ENCODE measurements at places on chromosomes 2 and 18. TPM values are rescaled to one million over a fixed set of nuclear protein-coding genes. Genes with fewer than 3 reads are reported as not detected.

The TANC1 gene
- total RNA-seq: 8.5 TPM

The CFAP65 gene
- 0.23 TPM for total RNA-seq

The PLCL1 gene
- 0.12 TPM for total RNA-seq

The ITGA6 gene
- total RNA-seq: 124 TPM

The CHCHD5 gene
- total RNA-seq: 18.7 TPM

The UGT1A5 gene
- total RNA-seq: not detected

DNA sequence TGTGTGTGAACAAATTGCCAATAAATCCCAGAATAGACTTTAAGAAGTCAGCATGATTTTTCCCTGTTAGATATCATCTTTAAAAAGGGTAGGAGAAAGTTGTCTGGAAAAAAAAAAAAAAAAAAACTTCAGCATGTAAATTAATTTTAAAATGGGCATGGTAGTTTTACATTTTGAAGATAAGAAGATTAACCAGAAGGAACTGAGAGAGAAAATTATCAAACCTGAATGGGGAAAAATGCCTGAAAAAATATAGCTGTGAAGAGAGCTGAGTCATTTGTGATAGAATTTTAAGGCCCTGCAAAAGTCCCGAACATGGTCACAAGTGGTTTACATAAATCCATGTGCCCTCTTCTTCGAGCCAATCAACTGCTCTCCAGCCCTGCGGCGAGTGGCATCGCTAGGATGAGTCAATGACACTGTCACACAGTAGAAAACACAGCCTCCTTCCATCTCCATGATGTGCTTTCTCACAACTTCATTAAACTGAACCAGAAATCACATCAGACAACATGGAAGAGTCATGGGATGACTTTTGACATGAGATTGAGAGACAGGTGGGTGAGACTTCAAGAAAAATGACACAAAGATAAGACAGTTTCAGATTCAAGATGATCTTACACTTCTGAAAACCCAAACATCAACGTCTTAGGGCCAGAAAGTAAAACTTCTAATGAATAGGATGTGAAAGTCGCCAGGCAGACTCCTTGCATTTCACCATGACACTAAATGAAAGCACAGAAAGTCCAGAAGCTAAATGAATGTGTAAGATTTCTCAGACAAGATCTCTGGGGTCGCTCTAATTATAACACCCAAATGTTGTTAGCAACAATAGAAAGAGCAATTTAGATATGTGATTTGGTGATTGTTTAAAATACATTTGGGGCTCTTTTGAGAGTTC, 273.0 kb upstream of the ID2 start:
- DNase-seq: no peak

GRCh38 chr18:64851726-64852125, 702.8 kb upstream of the LINC00305 start:
- DNase-seq: no peak

- DNase-seq: peak; percentile 25
Observed at GRCh38 chr2:192604295-192604694, 409.6 kb upstream of the TMEFF2 start.

DNA sequence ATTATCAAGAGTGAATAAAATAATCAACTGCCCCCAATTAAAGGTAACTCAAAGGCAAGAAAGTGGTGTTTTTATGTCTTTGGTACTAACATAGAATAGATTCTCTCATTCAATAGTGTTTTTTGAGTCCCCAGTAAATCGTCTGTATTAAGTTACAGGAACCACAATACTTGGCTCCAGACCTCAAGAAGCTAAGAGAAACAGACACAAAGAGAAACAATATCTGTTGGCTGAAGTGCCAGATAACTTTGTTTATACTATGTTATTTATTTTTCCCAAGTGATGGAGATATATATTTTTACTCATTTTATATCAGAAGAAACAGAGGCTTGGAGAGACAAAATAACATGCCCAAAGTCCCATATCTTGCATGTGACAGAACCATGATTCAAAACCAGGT, 201.7 kb upstream of the HNRNPA3 start:
- DNase-seq: no peak

DNA sequence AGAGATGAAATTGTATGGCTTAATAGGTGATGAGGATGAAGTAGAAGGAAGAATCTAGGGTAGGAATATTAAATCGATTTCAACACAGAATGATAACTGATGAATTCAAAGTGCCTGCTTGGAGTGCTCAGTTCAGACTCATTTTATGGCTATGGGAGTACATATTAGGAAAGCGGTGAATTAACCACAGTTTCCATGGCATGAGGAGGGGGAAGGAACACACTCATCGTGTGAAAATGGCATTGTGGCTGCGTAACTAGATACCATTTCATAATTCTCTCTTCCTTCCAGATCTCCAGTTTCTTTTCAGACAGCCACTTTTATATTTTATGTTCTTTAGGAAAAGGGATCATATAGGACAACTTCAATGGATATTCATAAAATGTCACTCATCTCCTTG, 232.3 kb upstream of the KCNJ3 start:
- no peak for DNase-seq

- DNase-seq: no peak
Observed at GRCh38 chr18:22391407-22392345, 26.0 kb downstream of the CTAGE1 start.

DNA sequence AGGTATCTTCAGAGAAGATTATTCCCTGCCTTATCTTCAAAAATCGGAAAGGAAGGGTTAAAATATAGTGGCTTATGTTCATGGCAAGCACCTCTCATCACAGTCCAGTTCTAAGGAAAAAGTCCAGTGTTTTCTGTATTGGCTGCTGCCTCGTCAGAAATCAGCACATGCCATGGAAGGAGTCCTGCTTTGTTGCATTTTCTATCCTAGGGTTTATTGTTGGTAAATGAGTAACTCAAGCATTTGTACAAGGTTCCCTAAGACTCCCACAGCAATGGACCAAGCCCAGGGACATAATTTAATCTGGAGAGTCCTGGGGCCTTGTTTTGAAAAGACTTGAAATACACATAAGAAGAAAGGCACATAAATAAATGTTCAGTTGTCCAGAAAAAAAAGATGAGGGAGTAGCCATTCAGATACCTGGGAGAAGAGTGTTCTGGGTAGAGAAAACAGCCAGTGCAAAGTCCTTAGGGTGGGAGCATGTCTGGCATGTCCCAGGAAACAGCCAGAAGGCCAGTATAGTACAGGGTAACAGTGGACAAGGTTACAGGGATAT, 26.4 kb downstream of the NBEAL1 start:
- DNase-seq: no peak

GRCh38 chr2:188819011-188819410, 155.2 kb upstream of the COL3A1 start:
- DNase-seq: no peak

DNA sequence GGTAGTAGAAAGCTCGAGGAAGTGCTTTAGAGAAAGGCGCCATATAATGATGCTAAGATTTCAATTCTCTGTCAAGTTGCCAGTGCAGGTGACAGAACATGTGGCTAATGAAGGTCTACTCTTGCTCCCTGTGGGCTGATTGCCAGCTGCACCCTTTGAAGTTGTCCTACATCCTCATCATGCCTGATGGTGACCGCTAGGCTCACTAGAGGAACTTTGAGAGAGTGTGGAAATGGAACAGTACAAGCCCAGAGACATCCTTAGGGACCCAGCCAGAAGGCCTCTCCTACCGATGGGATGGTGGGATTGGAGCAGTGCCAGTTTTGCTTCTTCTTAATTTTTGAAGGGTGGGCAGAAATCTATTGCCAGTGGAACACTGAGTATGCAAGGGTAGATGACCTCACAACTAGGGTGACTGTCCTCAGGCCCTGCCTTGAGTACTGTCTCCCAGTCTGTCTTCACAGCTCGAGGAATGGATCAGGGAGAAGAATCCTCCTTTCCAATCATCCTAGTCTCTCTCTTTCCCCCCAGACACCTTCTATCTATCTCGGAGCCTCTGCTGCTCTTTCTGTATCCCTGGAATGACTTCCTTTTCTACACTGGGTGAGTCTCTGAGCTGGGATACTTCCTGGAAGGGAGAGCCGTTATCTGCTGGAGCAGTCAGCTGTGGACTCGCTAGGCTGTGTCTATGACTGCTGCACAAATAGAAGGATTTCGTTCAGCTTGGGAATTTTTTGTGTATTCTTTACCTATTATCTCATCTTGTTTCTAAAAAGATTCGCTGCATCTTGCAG, 33.5 kb downstream of the LGALSL start:
- no peak for DNase-seq

DNA sequence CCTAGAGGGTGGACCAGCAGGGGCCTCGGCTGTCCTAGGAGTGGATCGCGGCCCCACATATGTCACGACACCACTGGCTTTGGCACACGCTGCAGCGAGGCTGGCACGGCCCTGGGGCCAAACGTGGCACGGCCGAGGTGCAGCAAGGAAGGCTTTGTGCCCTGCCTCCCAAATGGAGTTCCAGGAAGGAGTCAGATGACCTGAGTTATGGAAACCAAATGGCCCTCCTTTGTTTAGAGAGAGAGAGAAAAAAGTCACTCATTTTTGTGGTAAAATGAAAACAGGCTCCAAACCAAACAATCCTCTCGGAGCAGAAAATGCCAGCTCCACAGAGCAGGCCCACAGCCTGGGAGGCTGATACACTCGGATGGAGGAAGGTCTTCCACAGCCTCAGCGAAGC, 105.6 kb downstream of the ANTXR1 start:
- no peak for DNase-seq

DNA sequence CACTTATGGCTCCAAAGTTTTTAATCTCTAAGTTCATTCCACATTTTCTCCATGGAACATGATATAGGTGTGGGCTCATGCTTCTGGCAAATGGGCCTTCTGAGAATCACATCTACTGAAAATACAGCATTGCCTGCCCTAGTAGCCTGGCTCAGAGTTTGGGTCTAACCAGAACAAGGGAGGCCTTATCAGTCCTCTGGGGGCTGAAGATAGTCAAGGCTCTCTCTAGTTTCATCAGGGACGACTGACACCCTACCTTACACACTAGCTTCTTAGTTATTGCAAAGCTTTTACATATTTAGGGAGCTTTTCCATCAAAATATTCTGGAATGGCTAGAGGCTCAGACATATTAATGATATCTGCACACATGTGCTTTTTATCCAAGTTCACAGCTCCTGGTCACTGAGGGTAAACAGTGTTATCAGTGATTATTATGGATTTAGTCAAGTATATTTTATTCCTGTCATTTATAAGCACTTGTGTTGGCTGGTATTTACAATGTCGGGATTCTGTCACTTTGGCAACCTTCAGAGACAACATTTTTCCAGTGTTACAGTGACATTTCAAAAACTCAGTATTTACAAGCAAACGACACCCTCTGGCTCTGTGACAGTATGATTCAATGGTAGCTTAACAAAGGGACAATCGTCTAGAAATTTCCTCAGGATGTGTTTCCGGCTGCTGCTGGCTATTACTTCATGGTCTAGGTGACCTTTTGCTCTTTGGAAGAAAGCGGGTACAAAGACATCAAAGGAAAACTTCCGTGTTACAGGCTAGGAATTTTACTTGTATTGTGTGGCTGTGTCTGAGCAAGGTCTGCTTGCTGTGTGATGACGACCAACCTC, 200.6 kb downstream of the TCF4 start:
- DNase-seq: no peak

DNA sequence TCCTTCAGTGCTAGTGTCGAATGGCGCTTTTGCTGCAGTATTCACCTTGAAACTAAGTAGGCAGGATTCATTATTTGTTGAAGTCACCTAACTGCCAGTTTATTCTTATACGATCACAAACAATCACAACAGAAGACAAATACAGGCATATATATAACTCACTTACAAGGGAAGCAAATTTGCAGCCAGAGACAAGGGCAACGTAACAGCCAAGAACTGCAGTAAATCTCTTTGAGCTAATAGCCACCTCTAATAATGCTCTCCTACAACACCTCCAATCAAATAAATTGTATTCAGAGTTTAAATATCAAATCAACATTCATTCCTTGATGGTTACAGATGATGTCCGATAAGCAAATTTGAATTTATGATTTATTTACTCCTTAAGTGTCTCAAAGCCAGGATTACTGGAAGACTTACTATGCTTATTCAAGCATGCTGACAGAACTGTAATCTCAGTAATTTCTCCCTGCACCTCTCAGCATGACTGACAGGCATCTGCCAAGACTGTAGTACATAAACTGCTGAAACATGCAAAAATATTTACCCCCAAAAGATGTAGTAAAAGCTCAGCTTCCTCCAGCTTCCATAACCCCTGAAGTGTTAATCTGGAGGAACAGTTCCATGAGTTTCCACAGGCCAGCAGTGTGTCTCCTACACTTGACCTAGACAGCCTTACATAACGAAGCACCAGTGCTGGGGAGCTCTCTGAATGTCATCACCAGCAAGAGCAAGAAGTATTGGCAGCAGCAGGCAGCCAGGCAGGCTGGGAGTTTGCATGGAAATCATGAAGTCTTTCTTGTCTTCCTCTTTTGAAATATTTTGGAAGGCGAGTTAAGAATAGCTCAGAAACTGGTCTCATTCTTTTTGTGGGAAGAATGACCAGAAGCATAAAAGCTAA, 20.9 kb upstream of the SCN1A start:
- DNase-seq: peak; percentile 50

DNA sequence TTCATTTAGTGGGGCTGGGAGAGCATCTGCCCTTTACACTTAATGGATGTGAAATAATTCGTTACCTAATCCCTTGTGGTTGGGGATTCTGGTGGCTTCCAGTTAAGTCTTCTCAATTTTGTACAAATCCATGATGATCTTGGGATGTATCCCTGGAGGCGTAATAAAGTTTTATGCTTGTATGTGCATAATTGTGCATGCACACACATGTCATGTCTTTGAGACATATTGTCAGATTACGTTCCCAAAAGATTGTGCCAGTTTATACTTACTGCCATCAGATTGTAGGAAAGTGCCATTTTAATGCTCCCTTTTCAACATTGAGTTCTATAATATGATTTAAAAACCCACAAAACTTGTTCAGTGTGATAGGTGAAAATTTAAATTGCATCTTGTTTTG, 60.8 kb downstream of the CHRNA1 start:
- no peak for DNase-seq

- DNase-seq: no peak
Observed at GRCh38 chr2:113887009-113887792, 2.7 kb upstream of the ACTR3 start.

DNA sequence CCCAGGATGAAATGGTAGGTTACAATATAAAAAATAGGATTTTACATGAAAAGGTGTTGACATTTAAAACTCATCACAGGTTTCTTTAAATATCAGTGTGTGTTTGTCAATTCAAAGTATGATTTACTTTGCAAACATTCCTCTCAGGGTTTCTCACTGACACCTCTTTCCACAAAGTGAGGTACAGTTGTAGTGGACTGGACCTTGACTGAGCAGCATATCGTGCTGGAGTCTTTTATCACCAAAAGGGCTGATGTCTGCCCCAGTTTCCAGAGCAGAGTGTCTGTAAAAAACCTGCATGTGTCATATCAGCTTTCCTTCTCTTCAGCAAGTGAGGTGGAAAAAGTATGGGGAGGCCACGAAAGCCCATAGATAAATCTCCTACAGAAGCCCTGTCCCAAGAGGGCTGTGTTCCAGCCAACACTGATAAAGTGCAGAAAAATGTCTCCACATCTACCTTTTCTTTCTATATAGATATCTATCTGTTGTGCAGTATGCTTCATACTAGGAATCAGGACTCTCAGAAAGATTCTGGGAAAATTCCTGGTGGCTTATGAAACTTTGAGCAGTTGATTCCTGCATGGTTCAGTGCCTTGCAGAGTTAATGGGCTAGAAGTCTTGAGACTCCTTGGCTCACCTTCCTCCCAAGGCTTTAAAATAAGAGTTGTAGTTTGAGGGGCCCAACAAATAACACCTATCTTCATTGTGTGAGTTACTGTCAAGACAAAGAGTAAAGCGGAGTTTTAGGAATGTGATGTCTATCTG, 6.9 kb downstream of the ACYP2 start:
- no peak for DNase-seq
